CD4-positive, alpha-beta T cell treated with Interleukin-15 for 4 hours (primary cell): ENCODE measurements at places on chromosomes 11 and 22.

DNA sequence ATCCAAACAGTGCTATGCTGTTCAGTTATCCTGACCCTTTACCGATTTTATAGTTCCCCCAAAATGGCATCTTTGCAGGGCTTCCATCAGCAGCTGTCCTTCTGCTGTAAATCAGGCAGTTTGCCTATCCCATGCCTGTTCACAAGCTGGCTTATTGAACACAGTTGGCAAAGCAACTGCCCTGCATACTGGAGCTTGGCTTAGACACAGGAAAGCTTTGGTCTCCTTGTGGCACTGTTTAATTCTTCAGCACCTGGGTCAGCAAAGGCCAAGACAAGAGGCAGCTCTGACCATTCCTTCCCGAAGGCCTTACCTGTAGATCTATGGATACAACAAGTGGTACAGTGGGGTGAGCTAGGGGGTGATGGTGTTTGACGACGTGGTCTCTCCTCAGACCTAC, 32.2 kb downstream of the TSPAN18 start:
- DNase-seq, result no peak

DNA sequence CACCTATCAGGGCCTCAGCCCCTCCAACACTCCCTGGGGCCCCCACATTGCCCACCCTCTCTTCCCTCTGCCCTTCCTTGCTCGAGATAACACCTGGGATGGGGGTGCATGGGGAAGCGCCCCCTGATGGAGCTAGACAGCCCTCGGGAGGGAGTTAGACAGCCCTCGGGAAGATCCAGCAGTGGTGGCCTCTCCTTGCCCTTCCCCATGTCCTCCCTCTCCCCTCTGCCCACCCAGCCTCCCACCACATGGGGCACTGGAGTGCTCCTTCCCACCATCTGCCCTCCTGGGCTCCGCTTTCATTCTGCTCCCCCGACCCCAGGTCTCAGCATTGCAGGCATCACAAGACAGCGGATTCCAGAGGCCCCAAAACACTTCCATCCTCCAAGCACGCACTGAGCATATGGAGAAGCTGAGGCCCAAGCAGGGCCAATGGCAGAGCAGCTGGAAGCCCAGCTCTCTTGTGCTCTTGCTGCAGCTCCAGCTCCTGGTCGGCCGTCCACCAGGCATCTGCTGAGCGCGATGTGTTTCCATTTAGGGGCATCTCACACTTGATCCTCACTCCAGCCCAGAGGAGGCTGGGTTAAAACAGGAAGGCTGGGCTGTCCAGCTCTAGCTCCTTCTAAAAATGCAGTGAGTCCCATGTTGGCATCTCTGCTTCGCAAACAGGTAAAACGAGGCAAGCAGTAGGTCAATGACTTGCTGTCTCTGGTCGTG, 65.6 kb downstream of the IGLL1 start:
- no peak for DNase-seq

DNA sequence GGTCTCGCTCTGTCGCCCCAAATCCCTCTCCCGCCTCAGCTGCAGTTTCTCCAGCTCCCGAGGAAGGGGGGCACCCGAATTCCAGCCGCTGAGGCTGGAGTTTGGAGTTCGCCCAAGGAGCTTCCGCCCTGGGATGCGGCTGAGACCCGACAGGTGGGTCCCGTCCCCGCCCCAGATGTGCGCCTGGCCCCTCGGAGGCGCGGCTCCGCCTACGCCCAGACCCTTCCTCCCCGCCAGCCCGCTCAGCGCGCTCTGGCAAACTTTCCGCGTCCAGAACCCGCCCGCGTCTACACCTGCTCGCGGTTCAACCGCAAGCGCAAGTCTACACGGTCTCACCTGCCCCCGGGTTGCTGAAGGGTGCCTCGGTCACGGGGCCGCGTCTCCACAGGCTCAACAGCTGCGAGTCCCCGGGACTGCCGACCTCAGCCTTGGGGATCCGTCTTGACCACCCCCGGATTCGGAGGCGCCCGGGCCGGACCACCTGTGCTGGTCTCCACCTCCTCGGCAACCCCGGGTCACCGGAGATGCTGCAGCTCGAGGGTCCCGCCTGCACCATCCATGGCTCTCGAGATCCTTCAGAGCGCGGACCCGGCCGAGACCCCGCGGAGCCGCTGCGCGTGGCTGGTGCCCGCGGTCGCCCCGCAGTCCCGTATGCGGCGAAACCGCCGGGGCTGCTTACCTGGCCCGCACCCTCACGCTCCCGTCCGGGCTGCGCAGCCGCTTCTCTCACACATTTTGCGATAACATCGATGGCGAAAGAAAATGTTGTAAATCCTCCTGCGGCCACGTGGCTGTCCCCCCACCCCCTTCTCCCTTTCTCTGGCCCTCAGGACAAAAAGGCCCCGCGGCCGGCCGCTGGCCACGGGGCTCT, 63.6 kb downstream of the NFAM1 start:
- DNase-seq, result peak; percentile 6

DNA sequence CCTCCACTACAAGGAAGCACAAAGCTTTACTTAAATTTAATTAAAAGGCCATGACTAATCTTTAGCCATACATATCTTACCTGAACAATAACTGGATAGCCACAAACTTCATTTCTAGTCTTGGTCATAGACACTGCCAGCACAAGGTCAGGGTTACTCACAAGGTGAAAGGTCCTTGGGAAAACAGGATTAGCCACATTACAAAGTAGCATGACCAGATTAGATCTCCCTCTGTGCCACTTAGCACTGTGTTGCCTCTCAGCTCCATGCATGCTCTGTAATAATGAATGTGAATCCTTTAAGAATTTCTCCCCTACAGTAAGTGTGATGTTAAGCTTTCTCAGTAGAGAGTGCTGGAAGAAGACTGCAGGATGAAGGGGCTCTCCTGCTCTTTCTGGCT, 325.1 kb upstream of the MPPED2 start:
- no peak for DNase-seq

- DNase-seq, result no peak
These were observed 7.0 kb downstream of the DIXDC1 start for GRCh38 chr11:111944139-111944538.

DNA sequence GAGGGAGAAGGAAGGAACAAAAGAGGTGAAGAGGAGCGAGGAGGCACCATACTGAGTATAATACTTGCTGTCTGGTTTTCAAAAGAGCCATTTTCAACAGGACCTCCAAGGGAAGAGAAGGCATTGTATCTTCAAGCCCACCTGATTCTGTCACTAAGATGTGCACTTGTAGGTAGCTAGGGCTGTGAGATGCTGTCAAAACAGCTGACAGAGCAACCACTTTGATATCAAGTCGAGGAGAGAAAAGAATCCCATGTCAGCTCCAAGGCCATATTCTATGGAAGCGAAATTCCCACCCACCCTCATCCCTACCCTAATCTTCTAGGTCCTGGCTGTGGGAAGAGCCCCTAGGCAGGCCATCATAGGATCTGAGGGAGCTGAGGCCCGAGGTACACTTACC, 70.9 kb upstream of the PRDM11 start:
- no peak for DNase-seq
